NCI-H526 (cell line): ENCODE measurements at places on chromosomes 6 and 20.

DNA sequence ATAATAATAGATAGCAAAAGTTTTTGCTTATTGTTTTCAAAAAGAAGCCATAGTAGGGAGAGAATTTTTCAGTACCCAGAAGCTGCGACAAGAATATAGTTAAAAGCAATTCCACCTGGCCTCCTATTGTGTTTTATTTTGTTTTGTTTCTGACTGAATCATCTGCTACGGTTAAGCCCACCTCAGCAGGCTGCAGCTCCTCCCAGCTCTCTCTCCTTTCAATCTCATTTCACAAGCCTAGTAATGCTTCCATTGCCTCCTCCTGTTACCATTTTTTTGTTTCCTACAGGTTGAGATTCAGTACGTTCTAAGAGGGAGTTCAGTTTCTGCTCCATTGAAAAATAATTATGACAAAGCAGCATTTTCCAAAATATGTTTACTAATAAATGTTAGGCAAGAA is 77.9 kb downstream of the PCSK2 start:
- DNase-seq: no peak

DNA sequence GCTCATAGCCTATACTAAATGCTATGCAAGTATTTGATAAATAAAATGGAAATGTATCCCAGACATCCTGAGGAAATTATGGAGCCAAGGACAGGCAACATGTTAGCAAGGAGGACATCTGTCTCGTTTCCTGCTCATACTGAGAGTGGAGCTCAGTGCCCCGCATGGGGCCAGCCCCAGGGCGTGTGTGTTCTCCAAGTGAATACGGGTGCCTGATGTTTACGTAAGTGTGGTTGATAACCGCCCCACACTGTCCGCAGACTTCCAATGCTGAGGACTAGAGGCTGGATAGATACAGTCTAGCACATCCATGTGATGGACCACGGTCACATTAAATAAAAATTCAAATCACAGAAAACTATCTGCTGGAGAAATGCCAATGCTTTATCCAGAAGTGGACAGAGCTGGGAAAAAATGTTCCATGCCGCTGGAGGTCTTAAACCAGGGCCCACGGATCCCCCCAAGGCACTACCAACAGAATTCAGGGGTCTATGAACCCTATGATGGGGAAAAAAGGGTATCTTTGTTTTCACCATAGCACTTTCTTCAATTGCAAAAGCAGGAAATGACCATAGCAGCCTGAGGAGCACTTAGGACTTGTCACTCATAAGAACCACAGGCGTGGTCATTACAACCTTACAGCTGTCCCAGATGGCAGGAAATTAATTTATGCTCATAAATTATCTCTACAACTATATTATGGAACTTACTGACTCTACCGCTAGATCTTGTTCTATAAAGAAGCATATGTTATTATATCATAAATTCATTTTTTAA is 24.9 kb downstream of the TGM2 start:
- no peak for DNase-seq

DNA sequence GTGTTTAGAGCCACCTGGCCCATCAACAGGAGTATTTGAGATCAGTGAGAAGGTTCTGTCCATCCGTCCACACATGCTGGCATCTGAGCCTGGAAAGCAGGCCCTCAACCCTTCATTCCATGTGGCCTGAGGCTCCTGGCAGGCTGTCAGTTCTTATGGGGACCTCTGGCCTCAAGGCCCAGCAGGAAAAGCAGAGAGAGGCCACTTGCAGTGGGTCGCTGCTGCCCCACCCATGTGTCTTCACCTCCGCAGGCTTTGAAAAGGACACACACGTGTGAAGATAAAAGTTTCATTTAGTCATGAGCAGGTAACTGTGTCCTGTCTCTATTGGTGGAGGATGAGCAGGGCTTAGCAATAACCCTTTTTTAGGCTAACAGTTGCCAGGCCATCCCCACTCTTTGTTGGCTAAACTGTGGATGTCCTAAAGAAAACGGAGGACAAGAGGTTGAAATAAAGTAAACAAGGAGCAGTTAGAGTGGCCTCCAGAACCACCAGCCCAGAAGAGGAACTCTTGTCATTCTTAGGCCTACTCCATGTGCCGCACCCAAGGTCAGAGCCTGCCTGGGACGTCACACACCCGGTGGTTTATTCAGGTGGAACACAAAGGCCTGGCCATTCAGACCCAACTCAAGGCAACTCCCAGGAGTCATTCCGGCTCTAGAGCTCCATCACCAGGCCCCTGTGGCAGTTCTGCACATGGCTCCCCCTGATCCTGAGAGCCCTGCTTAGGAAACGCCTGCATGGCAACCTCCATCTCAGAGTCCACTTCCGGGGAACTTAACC is 143.4 kb upstream of the CST7 start:
- no peak for DNase-seq

GRCh38 chr6:35148167-35148741 is 7.1 kb upstream of the TCP11 start:
- DNase-seq: no peak

GRCh38 chr6:169234634-169235033 is 19.0 kb downstream of the THBS2 start:
- DNase-seq: no peak

GRCh38 chr6:149806127-149806526 is 56.6 kb downstream of the PCMT1 start:
- DNase-seq: no peak

DNA sequence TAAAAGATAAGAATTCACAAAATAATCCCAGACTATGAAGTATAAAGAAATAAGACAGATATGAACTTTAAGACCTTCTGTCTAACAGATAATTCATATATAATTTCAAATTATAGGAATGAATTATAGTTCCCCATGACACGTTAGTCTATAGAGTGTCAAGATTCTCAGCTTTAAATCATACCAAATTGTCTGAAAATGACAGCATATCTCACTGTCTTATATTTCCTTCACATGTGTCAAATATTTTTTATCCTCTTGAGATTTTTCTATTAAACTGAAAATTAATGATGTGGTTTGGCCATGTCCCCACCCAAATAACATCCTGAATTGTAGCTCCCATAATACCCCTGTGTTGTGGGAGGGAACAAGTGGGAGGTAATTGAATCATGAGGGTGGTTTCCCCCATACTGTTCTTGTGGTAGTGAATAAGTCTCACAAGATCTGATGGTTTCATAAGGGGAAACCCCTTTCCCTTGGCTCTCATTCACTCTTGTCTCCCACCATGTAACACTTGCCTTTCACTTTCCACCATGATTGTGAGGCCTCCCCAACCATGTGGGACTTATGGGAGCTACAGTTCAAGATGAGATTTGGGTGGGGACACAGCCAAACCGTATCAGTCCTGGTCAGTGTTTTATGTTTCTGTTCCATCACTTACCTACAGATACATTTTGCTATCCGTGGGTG is 825.3 kb upstream of the GJE1 start:
- DNase-seq: no peak

DNA sequence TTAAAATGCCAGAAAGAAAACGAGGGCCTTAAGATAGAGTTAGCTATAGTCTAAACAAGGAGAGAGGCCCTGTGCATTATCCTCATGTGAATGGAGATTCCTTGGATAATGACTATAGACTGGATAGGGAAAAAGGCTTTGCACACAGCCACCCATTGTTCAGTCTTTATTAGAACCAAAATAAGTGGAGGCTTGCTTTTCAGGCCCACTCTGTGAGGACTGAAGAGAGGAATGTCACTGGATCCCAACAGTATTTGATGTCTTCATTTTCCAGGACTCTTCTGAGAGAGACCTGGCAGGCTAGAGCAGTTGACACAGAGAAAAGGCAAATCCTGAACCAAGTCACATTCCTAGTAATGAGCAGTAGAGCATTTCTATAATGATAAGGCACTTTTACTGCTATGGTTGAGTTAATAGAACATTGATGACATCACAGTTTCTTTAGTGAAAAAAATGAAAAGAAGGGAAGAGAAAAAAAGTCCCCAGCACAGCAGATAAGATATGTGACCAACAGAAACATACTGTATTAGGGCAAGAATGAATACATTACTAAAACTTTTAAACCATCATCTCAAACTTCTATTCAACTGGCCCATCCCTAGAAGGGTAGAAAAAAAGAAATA is 315.1 kb downstream of the EPHA7 start:
- DNase-seq: no peak

GRCh38 chr20:59392736-59393135 is 92.3 kb downstream of the EDN3 start:
- DNase-seq: no peak

GRCh38 chr6:37077905-37078296 is 72.4 kb downstream of the FGD2 start:
- no peak for DNase-seq

DNA sequence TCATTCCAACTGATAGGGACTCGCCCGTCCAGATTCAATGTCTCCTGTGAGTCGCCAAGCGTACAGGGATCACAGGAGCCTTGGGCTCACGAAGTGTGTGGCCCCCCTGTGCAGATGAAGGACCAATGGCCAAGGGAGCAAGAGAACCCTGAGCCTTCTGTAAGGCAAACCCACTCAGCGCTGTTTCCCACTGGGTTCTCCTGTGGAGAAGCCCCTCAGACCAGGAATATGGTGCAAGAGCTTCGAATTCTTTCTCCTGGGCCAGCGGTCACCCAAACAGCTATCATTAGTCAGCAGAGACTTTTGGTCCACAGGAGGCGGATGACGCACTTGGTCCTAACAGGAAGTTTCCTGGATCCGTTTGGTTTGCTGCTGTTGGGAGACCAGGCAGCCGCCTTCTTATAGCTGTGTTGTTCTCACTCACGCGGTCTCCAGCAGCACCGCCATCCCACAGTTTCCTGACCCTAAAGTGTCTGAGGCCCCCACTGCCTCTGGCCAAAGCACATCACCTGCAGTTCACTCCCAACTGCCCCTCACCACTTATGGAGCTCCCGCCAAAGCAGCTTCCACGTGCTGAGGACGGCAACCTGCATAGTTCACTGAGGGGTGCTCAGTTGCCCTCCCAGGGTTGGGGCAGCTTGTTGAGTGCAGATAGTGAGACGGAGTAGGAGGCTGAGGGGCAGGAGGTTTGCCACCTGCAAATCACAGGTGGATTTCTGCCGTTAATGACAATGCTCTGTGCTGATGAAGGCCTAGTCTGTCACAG is 268.6 kb downstream of the ERMARD start:
- DNase-seq: no peak

DNA sequence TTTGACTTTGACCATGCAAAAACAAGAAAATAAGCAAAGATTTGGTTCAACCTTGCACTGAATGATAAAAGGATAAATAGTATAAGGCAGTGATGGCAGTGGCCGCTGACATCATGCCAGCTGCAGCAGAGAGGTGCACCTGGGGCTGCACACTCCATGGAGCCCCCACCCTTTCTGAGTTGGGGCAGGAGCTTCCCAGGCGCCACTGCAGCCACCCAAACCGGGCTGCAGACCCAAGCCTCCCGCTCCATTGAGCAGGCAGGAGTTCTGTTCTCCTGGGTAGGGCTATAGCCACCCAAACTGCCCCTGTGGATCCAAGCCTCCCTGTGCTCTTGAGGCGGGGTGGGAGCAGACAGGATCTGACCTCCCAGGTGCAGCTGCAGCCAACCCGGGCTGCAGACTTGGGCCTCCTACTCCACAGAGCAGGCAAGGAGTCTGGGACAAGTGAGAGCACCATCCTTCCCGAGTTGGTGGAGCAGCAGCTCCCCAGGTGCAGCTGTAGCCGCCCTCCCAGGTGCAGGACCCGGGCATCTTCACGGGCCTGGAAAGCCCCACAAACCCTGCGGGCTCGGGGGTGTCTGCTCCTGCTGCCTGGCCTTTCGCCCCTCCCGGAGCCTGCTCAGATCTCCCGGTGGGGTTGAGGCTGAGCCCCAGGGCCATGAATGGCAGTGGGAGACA is 537.9 kb downstream of the TENT5A start:
- no peak for DNase-seq

GRCh38 chr20:54294094-54294493 is 86.2 kb downstream of the PFDN4 start:
- no peak for DNase-seq

DNA sequence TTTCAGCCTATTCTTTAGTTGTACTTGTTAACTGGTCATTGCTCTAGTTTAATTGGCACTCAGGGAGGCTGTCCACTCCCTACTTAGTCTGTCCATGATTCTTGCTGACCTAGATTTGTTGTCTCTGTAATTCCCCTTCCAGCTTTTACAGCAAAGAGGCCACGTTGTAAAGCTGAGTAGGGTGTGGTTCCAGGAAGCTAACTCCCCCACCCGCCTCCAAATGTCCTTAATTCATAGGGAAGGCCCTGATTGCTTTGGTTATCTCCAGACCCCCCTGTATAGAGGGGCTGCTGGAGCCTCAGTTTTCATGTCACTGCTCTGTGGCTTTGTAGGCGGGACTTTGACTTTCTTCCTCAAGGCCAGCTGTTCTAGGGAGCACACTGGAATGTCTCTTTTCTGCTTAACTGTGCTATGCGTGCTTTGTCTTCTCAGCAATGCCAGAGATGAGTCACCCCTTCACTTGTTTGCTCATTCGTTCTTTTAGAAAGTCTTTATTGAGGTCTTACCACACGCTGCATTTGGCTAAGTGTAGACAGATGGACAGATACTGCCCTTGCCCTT is 175.1 kb upstream of the JAG1 start:
- DNase-seq: no peak

DNA sequence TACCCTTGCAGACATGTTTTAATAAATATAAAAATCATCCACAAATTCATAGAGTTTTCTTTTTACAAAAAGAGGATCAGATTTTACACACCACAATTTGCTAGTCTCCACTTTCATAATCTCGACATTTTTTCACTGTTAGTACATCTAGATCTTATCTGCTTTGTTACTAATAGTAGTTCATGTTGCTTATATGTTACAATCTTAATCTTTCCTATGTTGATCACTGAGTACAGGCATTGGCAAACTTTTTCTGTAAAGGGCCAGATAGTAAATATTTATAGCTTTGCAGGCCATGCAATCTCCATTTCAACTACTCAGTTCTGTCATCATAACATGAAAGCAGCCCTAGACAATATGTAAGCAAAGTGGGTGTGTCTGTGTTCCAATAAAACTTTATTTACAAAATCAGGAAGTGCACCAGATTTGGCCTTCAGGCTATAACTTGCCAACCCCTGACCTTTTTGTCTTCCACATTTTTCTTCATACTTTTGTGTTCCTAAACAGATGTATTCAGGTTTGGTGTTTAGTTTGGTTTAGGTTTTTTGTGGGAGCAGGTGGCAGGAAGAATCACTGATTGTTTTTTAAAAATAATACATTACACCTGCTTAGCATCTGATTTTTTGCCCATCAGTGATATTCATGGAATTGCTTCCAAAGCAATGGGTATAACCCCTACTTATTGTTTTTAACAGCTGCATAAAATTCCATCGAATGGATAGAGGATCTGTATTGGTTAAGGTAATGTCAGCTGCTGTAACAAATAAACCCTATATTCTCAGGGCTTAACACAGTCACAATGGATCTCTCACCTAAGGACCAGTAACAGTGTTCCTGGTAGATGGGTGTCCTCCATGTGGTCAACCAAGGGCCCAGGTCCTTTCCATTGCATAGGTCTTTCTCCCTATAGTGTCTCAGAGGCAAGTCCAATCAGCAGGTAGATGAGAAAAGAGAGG is 61.2 kb downstream of the EYA2 start:
- no peak for DNase-seq

DNA sequence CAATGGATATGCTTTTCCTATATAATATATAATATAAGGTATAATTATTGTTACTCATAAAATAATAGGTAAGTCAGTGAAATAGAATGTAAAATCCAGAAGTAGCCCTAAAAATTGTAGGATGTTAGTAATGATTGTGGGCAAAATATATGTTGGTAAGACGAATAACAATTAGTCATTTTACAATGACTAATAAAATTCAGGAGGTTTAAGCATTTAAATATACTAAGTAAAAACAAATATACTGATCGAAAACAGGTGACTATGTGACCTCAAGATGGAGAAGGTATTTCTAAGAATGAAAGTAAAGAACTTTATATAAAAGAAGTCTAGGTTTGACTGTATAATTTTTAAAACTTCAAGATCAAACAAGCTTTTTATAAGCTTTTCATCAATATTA is 28.9 kb downstream of the FUCA2 start:
- no peak for DNase-seq

- no peak for DNase-seq
Observed at GRCh38 chr6:154411076-154411475, 54.5 kb upstream of the IPCEF1 start.
